ENCODE measurements at places on chromosomes 6 and 20.

GRCh38 chr20:54292185-54292584 lies 84.3 kb downstream of the PFDN4 start:
- no peak for DNase-seq

DNA sequence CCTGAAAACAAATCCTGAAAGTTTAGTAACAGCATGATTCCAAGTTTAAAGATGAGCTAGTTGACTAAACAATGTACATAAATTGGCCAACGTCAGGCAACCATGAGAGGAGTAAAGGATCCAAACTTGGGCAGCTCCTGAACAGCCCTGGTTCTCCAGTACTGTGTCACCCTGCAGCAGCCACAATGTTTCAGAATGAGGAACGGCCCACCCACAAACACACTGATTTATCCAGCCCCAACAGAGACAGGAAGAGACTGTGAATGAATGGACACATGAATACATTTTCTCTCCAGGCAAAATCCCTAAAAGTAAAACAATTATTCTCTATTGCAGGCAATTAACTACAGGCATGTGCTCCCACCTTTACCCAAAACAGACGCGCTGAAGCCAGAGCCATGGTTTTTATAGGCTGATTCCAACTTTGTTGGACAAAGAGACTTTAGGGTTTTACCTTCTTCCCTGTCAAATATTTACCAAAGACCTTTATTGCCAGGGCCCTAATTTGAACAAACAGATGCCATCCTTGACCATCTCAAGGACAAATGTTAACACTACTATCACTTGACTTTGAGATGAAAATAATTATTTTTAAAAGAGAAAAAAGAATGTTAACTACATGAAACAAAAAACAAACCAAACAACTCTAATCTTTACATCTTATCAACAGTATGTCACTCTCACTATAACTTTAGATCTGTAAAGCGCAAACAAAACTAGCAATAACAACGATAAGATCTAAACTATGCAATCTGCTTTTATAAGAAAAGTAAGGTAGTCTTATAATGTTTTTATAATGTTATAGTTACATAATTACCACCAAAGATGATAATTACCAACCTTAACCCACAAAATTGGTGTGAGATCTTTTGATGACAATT lies 22.9 kb downstream of the CNKSR3 start:
- DNase-seq: no peak

GRCh38 chr6:110307368-110307767 lies 50.8 kb downstream of the METTL24 start:
- DNase-seq: no peak

- no peak for DNase-seq
Observed at GRCh38 chr6:136236466-136237293, 13.4 kb downstream of the MTFR2 start.

DNA sequence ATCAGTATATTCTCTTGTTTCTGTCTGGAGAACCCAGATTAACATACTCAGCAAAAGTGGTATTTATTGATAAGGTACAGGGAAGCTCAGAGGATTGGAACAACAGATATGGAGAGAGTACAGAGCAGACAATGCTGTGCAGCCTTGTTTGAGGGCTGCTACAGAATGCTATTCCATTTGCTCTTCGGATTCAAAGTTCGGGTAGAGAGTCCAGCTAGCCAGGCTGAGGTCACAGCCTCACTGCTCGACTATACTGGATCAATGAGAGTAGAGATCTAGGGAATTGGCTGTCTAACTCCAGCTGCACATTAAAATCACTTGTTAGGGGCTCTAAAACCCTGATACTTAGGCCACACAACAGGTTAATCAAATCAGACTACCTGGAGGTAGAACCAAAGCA lies 200.1 kb upstream of the BTBD3 start:
- DNase-seq: no peak

DNA sequence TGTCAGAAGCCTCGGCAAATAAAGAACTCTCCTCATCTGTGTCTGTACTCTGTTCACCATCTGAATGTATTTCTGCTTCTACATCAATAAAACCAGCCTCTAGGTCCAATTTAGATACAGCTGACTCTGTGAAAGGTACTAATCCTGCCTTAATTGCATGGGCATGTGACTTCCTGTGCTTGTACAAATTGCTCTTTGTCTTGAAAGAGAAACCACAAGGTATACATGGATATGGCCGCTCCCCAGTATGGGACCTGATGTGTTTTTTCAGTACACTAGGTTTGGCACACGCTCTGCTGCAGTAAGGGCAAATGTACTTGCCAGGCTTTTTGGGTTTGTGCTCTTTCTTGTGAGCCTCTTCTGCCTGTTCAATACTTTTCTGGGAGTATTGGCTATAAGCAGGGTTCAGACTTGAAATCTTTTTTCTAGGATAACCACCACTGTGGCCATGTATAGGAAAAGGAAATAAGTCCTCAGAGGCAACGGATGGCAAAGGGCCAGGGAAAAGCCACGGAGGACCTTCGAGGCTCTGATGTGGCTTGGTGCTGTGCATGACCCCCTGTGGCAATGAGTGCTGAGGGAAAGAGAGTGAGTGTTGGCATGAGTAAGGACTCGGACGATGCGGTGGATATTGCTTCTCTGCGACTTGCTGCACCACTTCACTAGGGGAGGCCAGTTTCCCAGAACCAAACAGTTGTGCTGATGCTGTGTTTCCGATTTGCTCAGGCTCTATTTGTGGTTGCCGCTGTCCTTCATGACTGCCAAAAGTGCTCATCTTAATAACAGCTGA lies 170.9 kb downstream of the HIVEP2 start:
- DNase-seq: no peak

- no peak for DNase-seq
Observed at GRCh38 chr20:22576733-22577514, 7.4 kb downstream of the FOXA2 start.

DNA sequence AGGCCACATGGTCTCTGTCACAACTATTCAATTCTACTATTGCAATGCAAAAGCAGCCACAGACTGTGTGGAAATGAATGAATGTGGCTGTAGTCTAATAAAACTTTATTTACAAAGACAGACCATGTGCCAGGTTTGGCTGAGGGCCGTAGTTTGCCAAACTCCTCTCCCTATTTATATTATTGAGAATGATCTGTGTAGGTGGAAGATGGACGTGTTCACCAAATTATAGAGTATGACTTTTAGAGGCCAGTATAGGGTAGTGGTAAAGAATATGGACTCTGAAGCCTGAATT lies 125.7 kb upstream of the MYLIP start:
- DNase-seq: no peak

- no peak for DNase-seq
Observed at GRCh38 chr6:127855542-127856159, 45.2 kb downstream of the THEMIS start.

GRCh38 chr20:63982937-63983336 lies 2.0 kb downstream of the PRPF6 start:
- no peak for DNase-seq

GRCh38 chr20:19375801-19376200 lies 163.4 kb downstream of the SLC24A3 start:
- DNase-seq: no peak

- DNase-seq: no peak
Observed at GRCh38 chr20:38499366-38499765, 26.7 kb downstream of the RALGAPB start.

- DNase-seq: no peak
Observed at GRCh38 chr6:31112478-31112877, at the start of gene C6orf15. Gene C6orf15, minus strand, starts transcription at chr6:31112575. Its CDS starts 20 bp downstream, at chr6:31112555.

DNA sequence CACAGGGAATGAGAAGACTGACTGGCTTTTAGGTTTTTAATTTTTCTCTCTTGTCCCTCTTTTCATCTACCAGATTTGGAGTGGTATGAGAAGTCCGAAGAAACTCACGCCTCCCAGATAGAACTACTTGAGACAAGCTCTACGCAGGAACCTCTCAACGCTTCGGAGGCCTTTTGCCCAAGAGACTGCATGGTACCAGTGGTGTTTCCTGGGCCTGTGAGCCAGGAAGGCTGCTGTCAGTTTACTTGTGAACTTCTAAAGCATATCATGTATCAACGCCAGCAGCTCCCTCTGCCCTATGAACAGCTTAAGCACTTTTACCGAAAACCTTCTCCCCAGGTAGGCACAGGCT lies 644 bp downstream of the MAD2L1BP start:
- DNase-seq: no peak
